ENCODE measurements at places on chromosomes 16 and 17.

DNA sequence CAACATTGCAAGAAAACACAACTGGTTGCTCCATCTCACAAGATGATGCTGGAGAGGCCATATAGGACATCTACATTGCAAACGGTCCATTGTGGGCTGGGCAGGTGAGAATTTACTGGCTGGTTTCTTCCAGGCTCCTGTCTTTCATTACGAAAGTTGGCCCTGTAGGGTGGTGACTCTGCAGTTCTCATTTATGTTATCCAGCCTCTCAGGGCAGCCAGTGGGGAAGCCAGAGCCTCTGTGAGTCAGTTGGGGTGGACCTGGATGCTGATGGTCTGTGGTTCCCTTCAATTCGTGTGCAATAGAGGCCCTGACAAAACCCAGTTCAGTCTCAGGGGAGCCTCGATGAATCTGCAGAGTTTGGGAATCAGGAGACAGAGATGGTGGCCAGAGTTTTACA is 341.0 kb upstream of the CCL2 start:
- no peak for DNase-seq

- DNase-seq, result no peak
Measured at GRCh38 chr16:78684030-78684611, 584.7 kb downstream of the WWOX start.

DNA sequence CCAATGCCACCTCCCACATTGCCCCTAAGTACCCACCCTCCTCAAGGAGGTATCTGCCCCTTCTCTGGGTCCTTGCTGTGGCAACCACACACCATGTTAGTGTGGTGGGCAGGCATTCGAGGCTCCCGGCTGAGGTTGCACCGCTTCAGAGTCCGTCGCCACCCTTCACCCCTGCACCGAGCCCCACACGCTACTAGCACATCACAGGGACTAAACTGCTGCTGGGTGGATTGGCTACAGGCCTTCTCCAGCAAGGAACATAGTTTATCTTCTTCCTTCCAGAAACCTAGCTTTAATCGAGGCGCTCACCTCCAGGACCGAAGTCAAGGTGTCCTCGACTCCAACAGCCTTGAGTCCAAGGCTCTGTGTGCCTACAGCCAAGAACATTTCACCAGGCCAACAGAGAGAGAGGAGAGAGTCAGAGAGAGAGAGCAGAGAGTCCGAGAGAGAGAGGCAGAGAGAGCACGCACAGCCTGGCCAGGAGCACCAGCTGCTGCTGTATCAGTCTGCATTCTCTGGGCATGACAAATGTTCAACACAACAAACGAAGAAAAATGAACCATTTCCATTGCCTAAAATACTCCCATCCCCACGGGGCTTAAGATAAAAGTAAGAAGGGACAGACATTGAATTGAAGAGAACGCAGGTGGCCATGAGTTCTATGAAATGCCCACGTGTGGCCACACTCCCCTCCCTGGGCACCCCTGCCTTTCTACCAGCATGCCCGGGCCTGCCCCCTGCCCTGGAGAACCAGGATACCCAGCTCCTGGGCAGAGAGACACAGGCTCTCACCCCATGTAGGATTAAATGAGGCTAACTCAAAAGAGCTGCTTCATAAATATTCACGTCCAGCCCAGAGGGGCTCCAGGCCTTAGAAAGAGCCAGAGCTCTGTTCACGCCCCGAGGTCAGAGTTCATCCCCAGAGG is 94.9 kb downstream of the RBFOX3 start:
- DNase-seq, result no peak

DNA sequence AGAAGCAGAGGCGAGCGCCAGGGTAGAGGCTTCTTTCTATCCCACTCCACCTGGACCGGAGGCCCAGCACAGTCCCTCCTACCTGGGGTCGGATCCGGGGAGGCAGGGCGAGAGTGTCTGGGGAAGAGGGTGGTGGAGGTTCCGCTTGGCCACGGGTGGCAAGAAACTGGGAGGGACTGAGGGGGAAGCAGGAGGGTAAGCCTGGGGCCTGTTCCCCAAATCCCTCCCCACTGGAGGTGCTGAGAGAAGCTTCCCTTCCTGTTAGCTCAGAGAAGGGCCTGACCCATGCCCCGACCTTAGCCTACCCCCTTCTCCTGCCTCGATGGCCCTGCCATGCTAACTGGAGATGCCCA is 1.8 kb upstream of the TPPP3 start:
- no peak for DNase-seq

DNA sequence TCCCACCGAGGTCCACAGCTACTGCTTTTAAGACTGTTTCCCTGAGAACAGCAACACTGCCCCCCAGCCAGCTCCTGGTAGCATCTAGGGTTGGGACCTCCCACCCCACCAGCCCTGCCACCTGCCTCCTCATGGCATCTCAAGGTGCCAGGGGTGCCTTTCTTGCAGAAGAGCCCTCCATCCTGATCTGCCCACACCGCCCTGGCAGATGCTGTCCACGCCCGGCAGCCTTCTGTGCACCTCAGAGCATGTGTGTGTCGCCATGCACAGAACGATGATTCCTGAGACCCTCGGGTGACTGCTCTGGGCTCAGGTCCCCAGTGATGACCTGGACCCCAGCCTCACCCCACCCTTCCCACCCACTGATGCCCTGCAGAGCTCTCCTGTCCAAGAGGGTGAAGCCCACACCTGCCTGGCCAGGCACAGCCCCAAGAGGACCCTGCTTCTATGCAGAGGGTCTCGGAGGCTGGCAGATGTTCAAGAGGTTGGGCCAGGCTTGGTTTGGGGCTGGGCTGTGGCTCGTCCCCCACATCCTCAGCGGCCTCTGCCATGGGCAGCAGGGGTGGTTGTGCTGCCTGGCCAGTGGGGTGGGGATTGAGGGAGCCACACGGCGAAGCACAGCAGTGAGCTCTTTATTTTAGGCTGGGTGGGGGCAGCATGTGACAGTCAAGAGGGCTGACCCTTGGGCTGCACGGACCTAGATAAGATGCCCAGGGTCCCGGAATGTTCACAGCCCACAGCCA is 5.2 kb upstream of the SPATA2L start:
- DNase-seq, result no peak

DNA sequence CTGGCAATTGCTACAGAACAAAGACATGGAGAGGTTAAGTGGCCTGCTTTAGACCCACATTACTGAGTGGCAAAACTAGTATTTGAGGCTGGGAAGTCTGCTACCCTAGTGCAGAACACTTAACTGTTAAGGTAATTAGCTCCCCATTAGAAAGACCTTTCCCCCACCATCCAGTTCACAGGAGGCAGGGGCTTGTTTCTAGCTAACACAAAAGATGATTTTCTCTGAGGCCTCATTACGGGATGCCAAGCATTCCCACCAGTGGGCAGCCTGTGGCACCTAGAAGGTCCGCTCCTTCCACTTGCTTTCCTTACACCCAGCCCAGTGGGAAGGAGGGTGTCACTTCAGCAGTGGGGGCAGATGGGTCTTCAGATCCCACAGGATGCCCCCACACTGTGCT is 99.1 kb downstream of the RBFOX1 start:
- no peak for DNase-seq

DNA sequence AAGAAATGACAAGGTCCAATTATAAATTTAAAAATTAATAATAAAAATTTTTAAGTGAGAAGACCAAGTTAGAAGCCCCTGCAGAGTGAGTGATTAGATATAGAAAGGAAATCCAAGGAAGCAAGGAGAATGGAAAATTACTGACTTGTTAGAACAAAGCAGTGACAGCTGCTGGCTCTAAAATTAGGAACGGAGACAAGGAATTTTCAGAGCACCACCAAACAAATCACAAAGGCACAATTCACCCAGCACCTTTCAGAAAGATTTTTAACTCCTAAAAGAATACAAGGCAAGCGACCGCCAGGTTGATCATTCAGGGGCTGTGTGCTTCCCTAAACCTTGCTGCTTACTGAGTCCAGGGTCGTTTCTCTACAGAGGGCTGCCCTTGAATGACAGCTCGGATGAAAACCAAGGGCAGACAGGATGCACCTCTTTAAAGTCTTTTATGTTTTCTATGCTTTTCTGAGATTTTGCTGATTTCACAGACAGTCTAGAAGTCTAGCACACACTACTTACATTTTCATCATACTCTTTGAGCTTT is 45.4 kb upstream of the GINS3 start:
- DNase-seq, result no peak

GRCh38 chr17:27384726-27385125 is 71.5 kb upstream of the KSR1 start:
- no peak for DNase-seq

All from ELR (cell line).